SHP77 treated with DMSO at 0.1 percent for 48 hours (cell line): ENCODE measurements at places on chromosomes 5 and 9.

DNA sequence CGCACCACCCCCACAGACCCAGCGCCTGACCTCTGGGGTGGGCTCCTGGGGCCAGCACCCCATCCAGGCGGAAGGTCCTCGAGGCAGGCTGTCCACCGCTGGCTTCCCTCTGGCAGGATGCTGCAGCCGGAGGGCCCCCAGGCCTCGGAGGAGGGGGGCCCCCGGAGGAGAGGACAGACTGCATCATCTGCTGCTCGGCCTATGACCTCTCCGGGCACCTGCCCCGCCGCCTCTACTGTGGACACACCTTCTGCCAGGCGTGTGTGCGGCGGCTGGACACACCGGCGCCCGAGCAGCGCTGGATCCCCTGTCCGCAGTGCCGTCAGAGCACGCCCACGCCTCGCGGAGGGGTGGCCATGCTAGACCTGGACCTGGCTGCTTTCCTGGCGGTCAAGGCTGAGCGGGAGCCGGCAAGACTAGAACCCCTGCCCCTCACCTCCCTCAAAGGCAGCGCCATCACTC, 1.2 kb downstream of the RNF224 start:
- DNase-seq, result no peak

GRCh38 chr9:91946196-91946595, 3.8 kb downstream of the ROR2 start:
- no peak for DNase-seq

DNA sequence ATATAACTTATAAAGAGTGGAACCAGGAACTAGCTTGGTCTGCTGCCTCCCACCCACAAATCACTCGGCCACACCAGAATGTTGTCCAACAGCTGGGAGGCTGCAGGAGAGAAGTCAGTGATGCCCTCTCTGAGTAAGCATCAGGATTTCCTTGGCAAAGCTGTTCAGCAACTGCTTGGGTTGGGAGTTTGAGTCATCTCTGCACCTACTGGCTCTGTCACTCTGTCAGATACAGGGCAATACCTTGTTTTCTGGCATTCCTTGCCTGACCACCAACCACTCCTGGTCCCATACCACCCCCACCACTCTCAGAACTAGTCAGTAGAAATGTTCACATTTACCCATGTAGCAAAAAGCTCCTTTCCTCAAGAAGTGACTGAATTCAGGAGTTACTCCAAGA, 36.8 kb upstream of the GCNT4 start:
- DNase-seq, result no peak

DNA sequence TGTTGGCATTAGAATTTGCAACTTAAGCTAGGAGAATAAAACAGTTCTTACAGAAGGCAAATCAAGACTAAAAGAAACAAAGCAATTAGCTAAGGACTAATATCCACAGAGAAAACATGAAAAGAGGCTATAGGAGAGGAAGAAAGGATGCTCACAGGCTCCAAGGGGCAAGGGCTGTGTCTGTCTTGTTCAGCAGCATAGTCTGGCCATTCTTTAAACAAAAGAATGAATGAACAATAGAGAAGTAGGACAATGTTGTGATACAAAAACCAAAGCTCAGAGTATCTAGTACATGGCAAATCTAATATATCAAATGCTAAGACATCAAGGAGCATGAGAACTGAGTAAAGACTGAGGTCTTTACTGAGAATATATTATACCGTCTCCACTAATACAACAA, 39.5 kb downstream of the PLPP1 start:
- DNase-seq, result no peak

- DNase-seq, result no peak
These were observed 54.3 kb downstream of the TMC1 start for GRCh38 chr9:72575666-72576065.

DNA sequence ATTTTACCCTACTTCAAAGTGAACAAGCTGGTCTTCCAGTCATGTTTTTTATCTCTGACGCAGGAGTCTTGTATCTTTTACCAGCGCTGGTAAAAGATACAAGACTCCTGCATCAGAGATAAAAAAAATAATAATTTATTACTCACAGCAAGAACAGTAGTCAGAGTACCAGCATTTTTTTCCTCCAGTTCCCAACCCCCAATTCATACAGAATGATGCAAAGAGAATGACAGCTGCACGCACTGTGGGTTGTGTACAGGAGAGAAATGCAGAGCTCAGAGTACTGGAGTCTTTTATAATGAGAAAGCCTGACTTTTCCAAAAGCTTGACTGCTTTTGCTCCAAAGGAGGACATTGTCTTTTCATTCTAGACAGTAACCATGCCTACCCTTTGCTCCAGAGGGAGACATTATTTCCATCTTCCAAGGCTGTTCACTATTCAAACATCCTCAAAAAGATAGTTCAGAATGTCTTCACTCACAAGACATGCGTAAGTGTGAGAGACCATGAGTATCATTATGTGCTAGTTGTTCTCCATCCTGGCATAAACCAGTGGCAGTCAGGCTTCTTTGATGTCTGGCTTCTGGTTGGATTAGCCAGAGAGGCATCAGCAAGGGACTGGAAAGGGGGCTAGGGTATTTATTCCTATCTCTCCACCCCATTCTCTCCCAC, 14.3 kb upstream of the RANBP6 start:
- no peak for DNase-seq

DNA sequence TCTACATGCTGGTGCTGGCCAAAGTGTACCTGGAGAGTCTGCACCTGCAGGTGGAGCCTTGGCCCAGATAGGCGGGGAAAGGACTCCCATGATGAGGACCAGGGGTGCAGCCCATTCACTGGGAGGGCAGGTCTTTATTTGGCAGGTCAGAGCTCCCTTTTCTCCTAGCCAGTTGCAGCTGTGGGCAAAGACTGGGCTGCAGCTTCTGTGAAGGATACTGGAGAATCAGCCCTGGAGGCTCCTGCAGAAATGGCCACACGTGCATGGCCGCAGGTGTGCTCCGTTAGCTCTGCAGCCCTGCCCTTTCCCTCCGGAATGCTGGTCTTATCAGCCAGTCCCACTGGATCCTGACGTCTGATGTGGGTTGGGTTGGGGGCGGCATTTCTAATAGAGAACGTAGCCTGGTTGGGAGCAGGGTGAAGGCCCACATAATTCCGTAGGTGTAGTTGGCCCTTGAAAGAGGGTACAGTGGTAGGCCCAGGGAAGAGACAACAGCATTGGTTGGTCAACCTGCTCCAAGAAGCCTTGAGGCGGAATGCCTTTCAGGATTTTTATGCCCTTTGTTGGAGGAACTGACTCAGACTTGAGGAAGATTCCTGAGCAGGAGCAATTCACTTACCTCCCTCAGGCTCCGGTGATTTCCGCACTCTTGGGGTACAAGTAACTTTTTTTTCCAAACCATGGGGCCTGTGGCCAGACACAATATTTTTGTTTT, 22.0 kb upstream of the TIFAB start:
- no peak for DNase-seq

GRCh38 chr5:42506662-42507061, 83.4 kb downstream of the GHR start:
- no peak for DNase-seq
